ENCODE measurements at places on chromosomes 6 and 20. TPM values are rescaled to one million over a fixed set of nuclear protein-coding genes. Genes with fewer than 3 reads are reported as not detected.
A peak's percentile ranks its signal among the peaks of the same experiment; 100 is the strongest.

DNA sequence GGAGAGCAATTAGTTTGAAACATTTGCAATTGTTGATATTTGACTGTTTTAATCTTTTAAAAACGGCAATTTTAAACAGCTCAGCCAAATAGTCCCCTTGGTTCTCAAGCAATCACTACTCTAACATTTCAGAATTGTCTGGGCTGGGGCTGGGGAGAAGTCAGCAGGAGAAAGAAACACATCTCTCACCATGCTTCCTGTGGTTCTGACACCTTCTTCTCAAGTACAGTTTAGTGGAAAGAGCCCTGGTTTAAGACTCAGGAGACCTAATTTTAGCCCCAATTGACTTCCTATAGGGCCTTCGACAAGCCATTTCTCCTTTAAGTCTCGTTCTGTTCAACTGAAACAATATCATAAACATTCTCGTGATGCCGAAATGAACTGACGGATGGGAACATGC lies 168.4 kb upstream of the CDYL start:
- no peak for DNase-seq

- DNase-seq, result no peak
Observed at GRCh38 chr6:3286641-3287171, 28.0 kb downstream of the PSMG4 start.

DNA sequence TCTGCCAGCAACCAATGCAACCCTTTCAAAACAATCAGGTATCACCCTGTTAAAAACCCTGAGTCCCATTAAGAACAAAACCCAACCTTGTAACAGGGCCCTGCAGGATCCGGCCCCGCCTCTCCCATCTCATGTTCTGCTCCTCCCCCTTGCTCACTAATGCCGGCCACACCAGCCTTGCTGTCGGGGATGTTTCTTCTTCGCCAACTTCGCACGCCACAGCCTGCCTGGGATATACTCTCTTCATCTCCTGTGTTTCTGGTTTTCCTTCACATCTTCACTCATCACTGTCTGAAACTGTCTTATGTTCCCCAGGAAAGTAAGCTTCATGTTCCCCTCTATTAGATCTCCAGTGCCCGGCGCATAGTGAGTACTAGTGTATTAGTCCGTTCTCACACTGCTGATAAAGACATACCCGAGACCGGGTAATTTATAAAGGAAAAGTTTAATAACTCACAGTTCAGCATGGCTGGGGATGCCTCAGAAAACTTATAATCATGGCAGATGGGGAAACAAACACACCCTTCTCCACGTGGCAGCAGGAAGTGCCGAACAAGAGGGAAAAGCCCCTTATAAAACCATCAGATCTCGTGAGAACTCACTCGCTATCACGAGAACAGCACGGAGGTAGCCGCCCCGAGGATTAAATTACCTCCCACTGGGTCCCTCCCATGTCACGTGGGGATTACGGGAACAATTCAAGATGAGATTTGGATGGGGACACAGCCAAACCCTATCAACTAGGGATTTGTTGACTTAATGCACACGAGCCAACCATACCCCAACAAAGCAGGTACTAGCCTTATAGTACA lies 5.1 kb downstream of the TP53RK start:
- peak; percentile 68 for DNase-seq

Gene SLCO4A1
- total RNA-seq, result 33.2 TPM

GRCh38 chr6:108684771-108685329 lies 124.1 kb downstream of the FOXO3 start:
- DNase-seq, result no peak

DNA sequence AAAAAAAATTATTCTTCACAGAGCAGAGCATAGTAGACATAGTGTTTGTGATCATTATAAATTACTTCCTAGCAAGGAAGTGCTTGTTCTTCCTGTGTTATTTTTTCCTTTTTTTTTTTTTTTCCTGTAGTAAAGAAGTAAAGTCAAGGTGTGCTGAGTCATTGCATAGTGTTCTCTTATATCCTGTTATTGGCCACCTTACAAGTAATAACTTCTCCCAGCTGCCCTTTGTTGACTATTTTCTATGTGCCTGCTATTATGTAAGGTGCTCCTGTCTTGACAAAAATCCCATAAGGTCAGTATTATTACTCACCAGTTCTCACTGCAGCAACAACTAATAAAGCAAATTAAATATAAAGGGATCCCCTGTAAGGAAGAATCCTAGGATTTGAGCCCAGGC lies 195.3 kb downstream of the GJA1 start:
- DNase-seq, result no peak

DNA sequence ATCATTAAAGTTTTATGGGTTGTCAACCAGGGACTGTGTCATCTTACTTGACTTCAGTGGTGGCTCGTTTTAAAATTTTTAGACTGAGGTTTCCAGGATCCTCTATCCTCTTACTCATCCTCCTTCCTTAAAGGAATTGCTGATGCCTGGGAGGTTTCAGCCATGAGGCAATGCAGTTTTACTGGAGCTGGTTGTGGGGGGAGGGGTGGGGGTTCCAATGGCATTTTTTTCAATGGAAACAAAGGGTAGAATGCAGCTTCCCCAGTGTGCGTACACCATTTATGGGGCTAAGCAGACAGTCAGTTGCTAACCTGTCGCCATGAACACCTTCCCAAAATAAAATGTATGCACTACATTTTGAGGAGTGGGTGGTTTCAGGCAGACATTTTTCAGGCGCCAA lies 88.0 kb downstream of the METTL24 start:
- no peak for DNase-seq

DNA sequence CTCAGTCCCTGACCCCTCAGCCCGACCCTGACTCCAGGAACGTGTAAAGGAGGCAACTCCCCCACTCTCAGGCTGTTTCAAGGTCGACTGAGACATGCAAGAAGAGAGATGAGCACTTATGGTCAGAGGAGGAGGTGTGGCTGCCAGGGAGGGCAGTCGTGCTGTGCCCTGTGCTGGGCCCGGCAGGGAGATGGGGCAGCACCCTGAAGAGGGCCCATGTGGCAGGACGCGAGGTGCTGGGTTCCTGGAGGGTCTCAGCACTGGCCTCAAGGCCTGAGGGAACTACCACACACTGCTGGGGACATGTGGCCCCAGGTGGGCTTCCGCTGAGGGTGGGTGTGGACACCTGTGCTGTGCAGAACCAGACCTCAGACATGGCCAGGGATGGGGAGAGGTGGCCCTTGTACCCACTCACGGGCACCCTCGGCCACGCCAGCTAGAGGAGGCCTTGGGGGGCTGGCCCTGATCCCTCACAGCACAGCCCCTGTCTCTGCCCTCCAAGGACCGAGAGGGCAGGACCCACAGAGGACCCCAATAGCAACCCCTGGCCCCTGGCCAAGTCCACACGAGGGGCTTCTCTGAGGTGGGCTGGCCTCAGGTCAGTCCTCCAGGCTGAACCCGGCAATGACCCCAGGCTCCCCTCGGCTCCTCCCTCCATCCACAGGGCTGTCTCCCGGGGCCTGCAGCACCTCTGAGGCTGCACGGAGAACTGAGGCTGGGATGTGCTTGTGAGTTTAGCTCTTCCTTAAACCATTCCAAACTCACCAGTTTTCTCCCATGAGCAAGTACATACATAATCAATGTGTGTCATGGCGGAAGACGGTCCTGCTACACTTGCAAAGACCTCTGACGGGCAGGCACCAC lies 8.7 kb downstream of the SLC2A4RG start:
- no peak for DNase-seq

- no peak for DNase-seq
Observed at GRCh38 chr6:17871189-17871519, 116.3 kb downstream of the KIF13A start.

GRCh38 chr20:34998331-34998950 lies 42.8 kb downstream of the MYH7B start:
- DNase-seq, result no peak

Gene VAPB
- total RNA-seq, result 66.1 TPM

DNA sequence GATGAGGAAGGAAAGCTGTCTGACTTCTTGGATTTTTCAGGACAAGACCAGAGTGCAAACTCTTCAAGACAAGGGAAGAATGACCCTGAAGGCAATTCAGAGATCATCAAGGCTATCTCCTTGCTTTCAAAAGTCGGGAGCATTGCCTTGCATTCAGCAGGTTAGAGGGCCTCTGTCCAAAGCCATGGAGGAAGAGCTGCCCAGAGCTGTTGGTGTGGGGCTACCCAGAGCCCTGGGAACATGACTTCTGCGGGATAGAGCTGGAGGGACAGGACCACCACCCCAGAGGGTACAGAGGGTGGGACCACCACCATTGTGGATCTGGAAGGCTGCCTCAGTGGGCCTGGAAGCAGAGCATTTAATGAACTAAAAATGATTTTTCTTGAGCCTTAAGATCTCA lies 5.2 kb upstream of the SRXN1 start:
- DNase-seq, result no peak

GRCh38 chr6:12208673-12209072 lies 81.5 kb upstream of the EDN1 start:
- no peak for DNase-seq

Gene SLC17A3
- total RNA-seq, result not detected

- DNase-seq, result no peak
Observed at GRCh38 chr6:100573166-100573565, 108.4 kb upstream of the SIM1 start.

Gene TBC1D22B
- total RNA-seq, result 12.5 TPM

GRCh38 chr20:56403465-56403864 lies 8.6 kb upstream of the CASS4 start:
- DNase-seq, result no peak

Gene LCA5
- total RNA-seq, result 5.8 TPM

GRCh38 chr6:145903356-145904102 lies 60.6 kb downstream of the SHPRH start:
- DNase-seq, result no peak

- no peak for DNase-seq
Observed at GRCh38 chr20:47430862-47431588, 70.7 kb upstream of the NCOA3 start.

DNA sequence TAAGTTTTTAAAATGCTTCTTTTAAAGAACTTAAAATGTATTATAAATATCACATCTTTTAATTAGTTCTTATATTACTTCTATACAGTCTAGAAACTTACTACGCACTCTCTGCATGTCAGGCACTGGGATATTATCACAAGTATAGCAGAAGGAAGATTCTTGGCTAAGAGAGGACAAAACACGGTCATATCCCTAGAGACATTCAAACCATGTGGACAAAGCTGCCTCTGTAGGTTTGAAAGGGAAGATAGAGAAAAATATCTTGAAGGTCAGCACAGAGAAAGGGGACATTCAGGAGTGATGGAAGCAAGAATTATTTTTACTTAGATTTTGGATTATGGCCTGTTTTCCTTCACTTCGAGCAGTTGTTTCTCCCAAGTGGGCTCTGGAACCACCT lies 64.1 kb downstream of the LRRC1 start:
- no peak for DNase-seq

Gene FERMT1
- 41.8 TPM for total RNA-seq

Gene RTEL1
- 45.9 TPM for total RNA-seq

Gene CST2
- total RNA-seq, result not detected

DNA sequence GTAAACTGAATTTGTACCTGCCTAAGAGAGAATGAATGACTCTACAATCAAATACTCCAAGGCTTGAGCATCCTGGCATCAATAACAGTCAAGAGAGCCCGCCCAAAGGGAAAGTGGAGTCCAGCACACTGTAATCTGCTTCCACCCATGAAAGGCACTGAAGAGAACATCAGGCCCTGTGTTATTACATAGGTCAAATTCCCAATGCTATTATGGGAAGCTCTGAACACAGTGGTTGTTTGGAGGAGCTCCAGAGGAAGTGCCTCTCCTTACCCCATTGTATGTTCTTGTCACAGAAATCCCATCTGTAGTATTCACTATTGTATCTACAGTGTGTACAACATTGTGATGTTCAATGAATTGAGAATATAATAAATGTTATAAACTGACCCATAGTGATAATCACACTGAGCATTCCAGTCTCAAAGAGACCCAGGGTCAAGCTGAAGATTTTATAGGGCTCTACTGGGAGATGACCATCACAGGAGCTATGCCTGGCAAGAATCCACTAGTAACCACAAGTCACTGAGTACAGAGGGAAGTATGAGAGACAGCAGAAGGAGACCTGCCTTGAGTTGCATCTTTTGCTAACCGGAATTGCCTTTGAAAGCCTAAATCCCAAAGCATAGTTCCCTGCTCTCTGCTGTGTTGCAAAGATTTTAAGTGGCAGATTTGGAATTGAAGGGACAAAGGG lies 446.7 kb downstream of the GJA1 start:
- no peak for DNase-seq

- peak; percentile 51 for DNase-seq
Observed at GRCh38 chr6:132130626-132131298, 179.6 kb upstream of the CCN2 start.

GRCh38 chr6:64811119-64811518 lies 895.9 kb downstream of the EYS start:
- DNase-seq, result no peak

- no peak for DNase-seq
Observed at GRCh38 chr20:58405504-58406291, 16.7 kb downstream of the VAPB start.

GRCh38 chr6:36129941-36130666 lies at the start of gene MAPK13:
Gene MAPK13 (plus strand): TSS chr6:36130513. CDS start chr6:36130583, 70 bp downstream.
- DNase-seq, result no peak

DNA sequence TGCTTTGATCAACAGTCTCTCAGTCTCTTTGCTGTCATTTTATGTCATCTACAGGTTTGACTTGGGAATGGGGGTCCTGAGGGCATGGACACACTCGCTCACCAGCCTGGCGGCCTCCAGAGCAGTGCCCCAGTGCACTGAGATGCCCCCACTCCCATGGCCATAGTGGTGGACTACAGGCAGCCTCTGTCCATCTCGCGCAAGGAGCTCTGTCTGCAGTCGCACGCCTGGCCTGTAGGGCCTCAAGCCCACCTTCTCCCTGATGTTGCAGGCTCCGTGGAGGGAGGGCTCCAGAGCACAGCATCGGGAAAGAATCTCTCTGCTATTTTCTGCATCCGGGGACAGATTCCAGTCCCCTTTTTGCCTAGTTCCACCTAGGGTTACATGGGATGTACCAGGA lies 22.6 kb downstream of the DDO start:
- no peak for DNase-seq

DNA sequence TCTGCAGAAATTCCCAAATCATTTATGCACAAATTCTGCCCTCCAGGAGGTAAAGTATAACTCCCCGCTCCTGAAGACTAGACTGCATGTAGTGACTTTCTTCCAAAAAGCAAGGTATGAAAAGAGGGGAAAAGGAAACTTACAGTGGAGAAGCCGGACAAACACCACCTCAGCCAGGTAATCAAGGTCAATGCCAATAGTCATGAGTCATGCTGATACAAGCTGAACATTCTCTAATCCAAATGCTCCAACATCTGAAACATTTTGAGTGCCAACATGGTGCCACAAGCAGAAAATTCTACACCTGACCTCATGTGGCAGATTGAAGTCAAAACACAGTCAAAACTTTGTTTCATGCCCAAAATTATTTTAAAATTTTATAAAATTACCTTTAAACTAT lies 165.6 kb downstream of the FOXA2 start:
- DNase-seq, result no peak

DNA sequence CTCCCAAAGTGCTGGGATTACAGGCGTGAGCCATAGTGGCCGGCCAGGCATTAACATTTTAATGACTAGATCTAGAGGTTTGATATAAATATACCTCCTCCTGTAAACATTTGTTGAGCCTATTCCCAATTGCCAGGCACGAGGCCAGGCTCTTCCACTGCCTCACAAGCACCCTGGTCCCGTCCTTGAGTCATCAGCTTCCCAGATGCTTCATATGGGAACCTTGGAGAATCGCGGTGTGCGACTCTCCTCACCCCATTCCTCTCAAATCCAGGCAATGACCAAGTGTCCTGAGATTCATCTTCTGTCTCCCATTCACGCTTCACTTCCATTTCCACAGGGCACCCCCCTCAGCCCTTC lies 35.9 kb upstream of the PIM1 start:
- no peak for DNase-seq

GRCh38 chr20:58069207-58069606 lies 159.2 kb downstream of the ANKRD60 start:
- DNase-seq, result no peak

Gene SLC17A9
- 10.1 TPM for total RNA-seq

Gene ZNF391
- 8.0 TPM for total RNA-seq

Gene HLA-DOB
- 1.9 TPM for total RNA-seq
